ENCODE measurements at places on chromosomes 6 and 20. TPM values are rescaled to one million over a fixed set of nuclear protein-coding genes. Genes with fewer than 3 reads are reported as not detected.

Gene FAM184A
- total RNA-seq: not detected

Gene OVOL2
- 0.35 TPM for total RNA-seq

Gene POU5F1
- total RNA-seq: 11.2 TPM

Gene ADTRP
- total RNA-seq: 0.92 TPM

Gene SNAI1
- total RNA-seq: 12.6 TPM

All from A549 treated with AZD2906 at 1 μM for 4 hours (cell line).